ENCODE measurements at places on chromosomes 7 and 10.
A peak's percentile ranks its signal among the peaks of the same experiment; 100 is the strongest.

GRCh38 chr10:77867124-77867719 is 59.3 kb downstream of the DLG5 start:
- peak; percentile 38 for DNase-seq

GRCh38 chr10:126247446-126247975 is 140.8 kb downstream of the ADAM12 start:
- DNase-seq: peak; percentile 97

GRCh38 chr10:125684581-125684980 is 1.6 kb upstream of the TEX36 start:
- DNase-seq: no peak

DNA sequence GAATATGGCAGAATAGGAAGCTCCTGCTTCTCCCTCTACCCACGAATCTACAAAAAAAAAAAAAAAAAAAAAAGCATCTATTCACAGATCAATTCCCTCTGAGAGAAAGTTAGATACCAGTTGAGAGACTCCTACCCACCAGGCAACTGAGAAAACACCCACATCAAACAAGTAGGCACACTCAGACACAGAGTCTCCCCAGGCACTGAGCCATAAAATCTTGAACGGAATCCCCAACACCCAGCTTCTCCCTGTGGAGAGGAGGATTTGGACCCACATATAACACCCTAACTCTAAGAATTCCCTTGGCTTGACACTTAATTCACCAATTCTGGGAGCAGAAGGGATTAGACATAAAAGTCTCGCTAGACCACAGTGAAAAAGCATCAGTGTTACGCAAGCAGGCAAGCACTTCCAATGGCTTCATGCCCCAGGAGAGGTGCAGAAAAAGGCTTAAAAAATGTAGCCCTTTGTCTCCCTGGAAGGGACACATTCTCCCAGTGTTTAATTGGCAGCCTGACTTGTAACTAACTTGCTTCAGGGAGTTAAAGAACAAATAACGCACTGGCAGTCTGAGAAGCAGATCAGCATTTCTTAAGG is 192.2 kb downstream of the ELAPOR2 start:
- no peak for DNase-seq

DNA sequence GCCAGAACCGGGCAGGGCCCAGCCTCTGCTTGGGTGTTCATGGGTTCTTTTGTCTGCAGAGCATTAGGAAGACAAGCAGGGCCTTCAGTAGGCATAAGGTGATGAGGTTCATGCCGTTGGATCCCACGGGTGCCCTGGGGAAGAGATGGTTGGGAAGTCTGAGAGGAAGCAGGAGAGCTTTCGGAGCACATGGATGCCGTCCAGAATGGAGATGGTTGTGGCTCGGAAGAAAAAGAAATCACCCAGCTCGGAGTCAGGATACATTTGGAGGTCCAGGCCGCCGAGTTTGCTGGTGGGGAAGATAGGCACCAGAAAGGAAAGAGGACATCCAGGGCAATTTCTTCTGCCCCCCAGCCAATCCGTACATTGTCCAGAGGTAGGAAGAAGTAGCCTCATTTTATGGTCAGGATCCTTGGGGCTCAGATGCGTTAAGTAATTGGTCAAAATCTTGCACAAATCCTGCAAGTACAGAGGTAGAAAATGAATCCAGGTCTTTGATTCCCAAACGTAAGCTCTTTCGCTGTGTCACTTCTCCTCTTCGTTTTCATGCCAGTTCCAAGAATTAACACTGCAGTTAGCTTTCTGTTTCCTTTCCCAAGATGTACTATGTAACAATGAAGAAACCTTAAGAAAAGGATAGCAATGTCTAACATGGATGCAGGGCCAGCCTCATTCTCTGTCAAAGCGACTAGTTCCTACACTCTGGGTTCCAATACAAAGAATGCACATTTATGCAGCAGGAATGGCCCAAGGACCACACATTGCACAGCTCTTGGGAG is 147.8 kb upstream of the KLF6 start:
- DNase-seq: no peak

DNA sequence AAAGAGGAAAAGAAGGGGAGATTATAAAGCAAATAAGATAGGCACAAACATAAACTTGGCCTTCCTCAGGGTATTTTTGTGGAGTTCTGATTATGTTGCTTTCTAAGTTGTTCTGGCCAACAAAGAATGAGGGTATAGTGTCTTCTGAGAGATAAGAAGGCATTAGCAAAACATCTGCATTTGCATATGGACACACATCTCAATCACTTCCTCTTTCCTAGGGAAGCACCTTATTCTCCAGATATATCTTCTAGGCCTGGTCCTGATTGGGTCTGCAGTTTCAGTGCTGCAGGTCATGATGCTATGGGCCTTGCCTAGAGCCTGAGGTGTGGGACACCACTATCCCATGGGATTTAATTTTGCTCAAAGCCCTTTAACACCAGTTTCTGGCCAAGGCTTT is 308.8 kb upstream of the PHYHIPL start:
- no peak for DNase-seq

DNA sequence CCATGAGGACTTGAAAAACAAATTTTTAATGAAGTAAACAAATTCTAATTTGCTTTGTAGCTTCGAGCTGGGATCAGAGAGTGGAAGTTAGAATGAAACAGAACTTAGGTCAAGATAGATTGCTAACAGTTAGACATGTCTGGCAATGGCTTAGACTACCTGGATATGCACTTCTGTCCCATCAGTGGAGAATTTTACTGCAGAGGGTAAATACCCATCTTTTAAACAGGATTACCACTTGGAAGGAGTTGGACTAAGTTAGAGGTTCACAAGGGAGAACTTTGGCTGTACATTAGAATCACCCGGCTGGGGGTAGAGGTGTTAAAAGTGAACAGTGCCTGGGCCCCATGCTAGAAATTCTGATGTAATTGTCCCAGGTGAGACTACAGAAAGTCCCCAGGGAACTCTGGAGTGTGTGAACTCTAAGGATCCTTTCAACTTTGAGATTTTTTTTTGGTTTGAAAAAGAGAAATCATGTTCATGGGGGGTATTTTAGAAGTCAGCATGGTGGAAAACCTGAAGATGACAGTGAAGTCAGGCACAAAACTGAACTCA is 35.5 kb downstream of the ENTPD1 start:
- no peak for DNase-seq

DNA sequence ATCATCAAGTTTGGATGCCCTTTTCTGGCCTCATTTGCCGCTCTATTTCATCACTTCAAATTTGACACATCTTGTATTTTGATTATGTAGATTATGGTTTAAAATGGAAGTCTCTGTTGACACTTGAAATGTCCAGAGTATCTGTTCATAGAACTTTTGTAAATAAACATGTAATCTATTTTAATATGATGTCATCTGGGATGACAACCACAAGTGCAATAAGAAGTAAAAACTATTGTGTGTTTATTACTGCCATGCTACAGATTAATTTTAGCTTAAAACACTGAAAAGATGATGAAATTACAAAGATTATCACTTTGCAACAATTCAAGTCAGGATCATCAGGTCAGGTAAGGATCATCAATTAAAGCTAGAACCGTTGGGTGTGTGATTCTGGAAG is 30.0 kb downstream of the CYP2C8 start:
- no peak for DNase-seq

- no peak for DNase-seq
Observed at GRCh38 chr7:128867842-128868623, 5.4 kb downstream of the ATP6V1F start.

GRCh38 chr7:44967571-44968446 is 11.0 kb downstream of the MYO1G start:
- DNase-seq: no peak

GRCh38 chr7:148963583-148964482 is 64.5 kb downstream of the PDIA4 start:
- peak; percentile 40 for DNase-seq

DNA sequence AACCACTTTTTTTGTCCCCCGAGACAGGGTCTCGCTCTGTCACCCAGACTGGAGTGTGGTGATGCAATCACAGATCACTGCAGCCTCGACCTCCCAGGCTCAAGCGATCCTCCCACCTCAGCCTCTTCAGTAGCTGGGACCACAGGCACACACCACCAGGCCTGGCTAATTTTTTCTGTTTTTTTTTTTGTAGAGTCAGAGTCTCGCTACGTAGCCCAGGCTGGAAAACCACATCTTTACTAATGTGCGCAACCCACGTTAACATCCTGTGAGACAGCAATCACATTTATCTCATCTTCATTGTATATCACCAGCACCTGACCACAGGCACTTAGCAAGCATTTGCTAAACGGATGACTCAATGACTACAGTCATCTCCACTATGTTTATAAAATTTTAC is 77.8 kb upstream of the ATP6V0A4 start:
- peak; percentile 90 for DNase-seq

DNA sequence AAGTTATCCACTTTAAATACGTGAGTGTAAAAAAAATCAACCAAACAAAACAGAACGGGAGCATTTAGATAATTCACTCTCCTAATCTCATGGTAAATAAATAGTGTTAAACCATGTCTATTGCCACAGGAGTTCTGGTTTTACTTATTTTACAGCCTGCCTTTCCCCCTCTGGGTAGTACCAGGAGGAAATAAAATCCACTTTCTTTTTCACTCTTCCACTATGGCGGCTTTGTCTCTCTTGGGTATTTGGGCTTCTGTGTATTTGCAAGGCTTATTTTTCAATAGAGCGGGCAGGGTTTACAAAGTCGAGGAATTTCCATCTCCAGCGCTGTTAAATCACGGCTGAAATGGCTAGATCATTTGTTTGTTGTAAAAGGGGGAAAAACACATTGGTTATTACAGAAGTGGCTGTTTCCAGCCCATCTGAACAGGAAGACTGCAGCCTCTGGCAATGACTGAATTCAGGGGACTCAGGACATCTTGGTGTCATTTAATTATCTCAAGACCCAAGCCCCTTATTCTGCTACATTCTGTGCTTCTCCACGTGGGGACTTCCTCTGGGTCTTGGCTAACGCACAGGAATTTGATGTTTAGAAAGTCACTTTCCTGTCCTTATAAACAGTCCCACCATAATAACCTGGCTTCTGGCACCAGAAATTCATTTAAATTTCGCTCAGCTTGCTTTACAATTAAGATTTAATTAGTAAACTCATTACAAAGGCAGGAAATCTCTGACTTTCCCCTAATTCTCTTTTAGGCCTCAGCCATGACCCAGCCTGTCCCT is 323.9 kb downstream of the GATA3 start:
- no peak for DNase-seq

DNA sequence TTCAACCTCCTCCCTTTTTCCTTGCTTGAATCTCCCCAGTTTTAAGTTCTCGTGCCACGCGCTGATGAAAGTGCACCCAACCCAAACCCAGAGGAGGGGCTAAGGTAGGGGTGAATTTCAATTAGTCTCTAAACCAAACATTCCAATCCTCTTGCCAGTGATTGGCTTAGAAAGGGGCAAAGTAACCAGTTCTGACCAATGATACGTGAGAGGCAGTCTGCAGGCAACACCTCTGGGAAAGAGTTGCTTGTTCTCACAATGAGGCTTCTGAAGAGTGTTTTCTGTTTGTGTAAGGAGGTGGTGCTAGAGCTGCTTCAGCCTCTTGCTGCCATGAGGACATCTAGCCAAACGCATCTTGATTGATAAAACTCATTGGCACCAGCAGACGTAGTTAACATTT is 21.8 kb downstream of the SLC35G1 start:
- peak; percentile 23 for DNase-seq

DNA sequence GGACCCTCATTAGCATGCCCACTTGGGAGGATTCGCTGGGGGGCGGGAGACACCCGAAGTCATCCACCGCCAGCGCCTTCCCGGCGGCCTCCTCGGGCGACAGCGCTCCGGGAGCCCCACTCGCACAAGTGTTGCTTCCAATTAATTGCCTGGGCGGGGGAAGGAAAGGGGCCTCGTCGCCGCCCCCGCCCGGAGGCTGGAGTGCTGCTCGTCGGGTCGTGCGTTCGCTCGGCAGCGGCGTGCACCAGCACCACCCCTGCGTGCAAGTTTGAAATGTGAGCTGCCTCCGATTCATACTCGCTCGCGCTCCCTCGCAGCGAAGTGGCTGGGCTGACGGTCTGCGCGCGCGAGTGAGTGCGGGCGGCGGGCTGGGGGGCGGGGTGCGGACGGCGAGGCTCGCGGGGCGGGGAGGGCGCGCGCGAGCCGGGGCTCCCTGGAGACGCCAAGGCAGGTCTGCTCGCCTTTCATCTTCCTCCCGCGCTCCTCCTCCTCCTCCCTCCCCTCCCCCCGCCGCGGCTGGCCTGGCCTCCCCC is 104.6 kb upstream of the PPIF start:
- DNase-seq: peak; percentile 47

GRCh38 chr7:64947252-64948000 is 43.4 kb downstream of the ZNF117 start:
- no peak for DNase-seq

DNA sequence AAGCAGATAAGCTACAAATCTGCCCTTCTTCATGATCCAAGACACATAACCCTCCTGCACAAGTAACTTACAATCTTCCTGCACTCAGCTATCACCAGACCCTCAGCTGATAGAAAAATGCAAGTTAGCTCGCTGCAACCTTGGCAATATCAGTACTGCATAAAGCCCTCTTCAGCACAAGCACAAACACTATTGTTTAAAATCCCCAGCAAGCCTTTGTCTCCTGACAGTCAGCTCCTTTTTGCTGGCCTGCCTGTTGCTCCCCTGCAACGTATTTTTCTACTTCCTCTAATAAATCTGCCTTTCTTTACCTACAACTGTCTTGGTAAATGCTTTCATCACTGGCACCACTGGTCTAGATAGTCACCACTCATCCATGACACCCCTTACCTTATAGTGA is 59.8 kb downstream of the BAMBI start:
- no peak for DNase-seq

DNA sequence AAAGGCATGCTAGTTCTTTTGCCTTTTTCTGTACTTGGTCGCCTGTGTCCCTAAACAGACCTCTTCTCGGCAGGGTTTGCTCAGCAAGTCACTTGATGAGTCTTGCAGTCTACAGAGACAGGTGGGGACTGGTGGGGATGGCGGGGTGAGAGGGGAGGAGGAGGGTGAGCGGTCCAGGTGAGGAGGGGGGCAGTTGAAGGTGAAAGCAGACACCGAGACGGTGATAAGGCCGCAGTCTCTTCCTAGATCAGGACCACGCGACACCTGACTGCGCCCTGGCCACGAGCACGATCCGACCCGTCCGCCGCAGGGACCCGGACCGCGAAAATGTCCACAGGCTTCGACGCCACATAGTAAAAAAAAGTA is 566 bp downstream of the ASNS start:
- peak; percentile 22 for DNase-seq

- DNase-seq: no peak
Observed at GRCh38 chr10:11395581-11396310, 215.7 kb downstream of the USP6NL start.

- DNase-seq: no peak
Observed at GRCh38 chr10:29657719-29658274, 23.0 kb upstream of the SVIL start.

DNA sequence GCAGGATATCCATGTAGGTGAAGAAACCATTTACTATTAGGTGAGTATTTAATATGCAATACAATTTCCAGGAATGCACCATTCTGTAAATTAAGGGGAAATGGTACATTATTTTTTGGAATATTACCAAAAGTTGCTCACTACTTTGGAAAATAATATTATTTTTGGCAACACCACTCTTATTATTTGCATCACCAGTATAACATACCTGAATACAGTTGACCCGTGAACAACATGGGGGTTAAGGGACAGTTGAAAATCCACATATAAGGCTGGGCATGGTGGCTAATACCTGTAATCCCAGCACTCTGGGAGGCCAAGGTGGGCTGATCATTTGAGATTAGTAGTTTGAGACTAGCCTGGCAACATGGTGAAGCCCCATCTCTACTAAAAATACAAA is 21.2 kb upstream of the FHIP2A start:
- DNase-seq: no peak

All from kidney tubule cell (primary cell).